ENCODE measurements at places on chromosomes 7 and 10. TPM values are rescaled to one million over a fixed set of nuclear protein-coding genes. Genes with fewer than 3 reads are reported as not detected.

Gene TMEM176A
- 5.8 TPM for polyA plus RNA-seq

DNA sequence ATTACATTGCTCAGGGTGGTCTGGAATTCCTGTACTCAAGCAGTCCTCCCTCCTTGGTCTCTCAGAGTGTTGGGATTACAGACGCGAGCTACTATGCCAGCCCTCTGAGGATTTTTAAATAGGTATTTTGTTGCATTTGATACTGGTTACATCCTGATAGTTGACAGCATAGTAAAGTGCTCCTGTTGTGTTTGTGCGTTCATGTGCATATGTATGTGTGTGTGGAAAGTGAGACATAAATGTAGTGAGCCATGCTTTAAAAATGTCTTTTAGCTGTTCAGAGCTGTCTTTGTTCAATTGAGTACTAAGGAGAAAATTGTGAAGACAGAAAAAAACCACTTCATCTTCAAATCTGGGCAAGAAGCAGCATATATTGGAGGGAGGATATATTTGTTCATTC lies 27.8 kb downstream of the ZNRF2 start:
- no peak for DNase-seq

DNA sequence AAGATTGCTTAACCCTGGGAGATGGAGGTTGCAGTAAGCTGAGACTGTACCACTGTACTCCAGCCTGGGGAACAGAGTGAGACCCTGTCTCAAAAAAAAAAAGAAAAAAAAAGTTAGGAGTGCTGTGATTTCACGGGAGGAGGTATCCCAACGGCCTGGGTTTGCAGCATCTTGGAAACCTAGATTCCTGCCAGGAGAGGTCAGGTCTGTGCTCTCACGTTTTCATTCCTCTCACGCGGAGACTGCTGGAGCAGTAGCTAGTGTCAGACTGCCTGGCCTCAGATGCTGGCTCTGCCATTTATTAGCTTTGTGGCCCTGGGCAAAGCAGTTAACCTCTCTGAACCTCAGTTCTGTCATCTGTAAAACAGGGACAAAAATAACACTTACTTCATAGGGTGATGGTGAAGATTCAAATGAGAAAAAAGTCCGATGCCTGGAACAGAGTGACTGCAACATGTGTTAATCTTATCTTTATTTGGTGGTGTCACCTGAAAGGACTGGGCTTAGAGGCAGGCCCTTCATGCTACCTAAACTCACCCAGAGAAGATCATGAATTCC lies 94.9 kb downstream of the GAD2 start:
- DNase-seq, result no peak

GRCh38 chr7:92528958-92529264 lies 316 bp downstream of the RBM48 start:
- no peak for DNase-seq
